ENCODE measurements at places on chromosomes 7 and 10. TPM values are rescaled to one million over a fixed set of nuclear protein-coding genes. Genes with fewer than 3 reads are reported as not detected.

PLEKHS1 gene
- total RNA-seq: not detected

NXPH1 gene
- total RNA-seq: not detected

UNC5B gene
- 17.1 TPM for total RNA-seq

IFIT1B gene
- not detected for total RNA-seq

MMRN2 gene
- total RNA-seq: 0.89 TPM

LRRTM3 gene
- not detected for total RNA-seq

ANKRD61 gene
- not detected for total RNA-seq

MRLN gene
- total RNA-seq: not detected

SPRN gene
- 0.59 TPM for total RNA-seq

CRCP gene
- total RNA-seq: 22.7 TPM

ZNHIT1 gene
- 130 TPM for total RNA-seq

UPK3B gene
- total RNA-seq: not detected

ARPC1A gene
- 260 TPM for total RNA-seq

Data from bronchus fibroblast of lung (primary cell).